Stimulated activated CD4-positive, alpha-beta T cell treated with anti-CD3 and anti-CD28 coated beads, Interleukin-1b, Interleukin-23, amount 100 ng/mL, for 24 hours (primary cell): ENCODE measurements at places on chromosomes 4 and X.

DNA sequence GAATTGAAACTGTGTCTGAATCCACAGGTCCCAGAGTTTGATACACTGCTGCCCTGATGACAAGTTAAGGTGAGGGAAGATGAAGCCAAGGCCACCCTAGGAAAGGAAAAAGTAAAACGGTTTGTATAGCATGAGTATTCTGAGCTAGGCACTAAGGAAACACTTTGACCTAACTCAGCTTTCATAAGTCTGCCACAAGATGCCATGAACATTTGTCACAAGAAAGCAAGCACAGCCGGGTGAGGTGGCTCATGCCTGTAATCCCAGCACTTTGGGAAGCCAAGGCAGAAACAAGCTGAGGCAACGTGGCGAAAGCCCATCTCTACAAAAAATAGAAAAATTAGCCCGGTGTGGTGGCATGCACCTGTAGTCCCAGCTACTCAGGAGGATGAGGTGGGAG is 34.2 kb downstream of the ELOVL6 start:
- DNase-seq: no peak

DNA sequence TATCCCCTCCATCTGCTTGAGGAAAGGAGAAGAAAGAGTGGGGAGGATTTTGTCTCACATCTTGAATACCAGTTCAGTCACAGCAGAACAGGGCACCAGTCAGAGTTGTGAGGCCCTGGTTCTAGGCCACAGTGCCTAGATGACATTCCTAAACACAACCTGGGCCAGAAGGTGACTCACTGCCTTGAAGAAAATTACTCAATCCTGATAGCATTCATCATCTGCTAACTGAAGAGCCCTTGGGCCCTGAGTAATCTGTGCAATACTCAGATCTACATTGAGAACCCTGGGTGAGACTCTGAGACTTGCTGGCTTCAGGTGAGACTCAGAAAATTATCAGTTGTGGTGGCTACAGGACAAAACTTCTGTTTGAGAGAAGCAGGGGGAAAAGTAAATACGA is 20.5 kb upstream of the PRR32 start:
- DNase-seq: no peak

GRCh38 chr4:153143527-153144348 is 60.5 kb upstream of the TRIM2 start:
- DNase-seq: no peak

- DNase-seq: no peak
Measured at GRCh38 chr4:42653626-42654560, 3.0 kb downstream of the ATP8A1 start.

GRCh38 chr4:112939901-112940300 is 109.6 kb upstream of the ANK2 start:
- no peak for DNase-seq

- peak; percentile 21 for DNase-seq
Measured at GRCh38 chrX:153875391-153876111, 10.4 kb downstream of the L1CAM start.
